ENCODE measurements at places on chromosomes 3 and 15. TPM values are rescaled to one million over a fixed set of nuclear protein-coding genes. Genes with fewer than 3 reads are reported as not detected.

RBP2 gene
- not detected for total RNA-seq

MAP1A gene
- total RNA-seq = 0.65 TPM

PLXNB1 gene
- total RNA-seq = 32.2 TPM

MAP6D1 gene
- 2.9 TPM for total RNA-seq

EFHB gene
- total RNA-seq = 0.33 TPM

NAA80 gene
- total RNA-seq = 10.8 TPM

PHC3 gene
- 35.9 TPM for total RNA-seq

SCN11A gene
- total RNA-seq = under 0.01 TPM

AZI2 gene
- 64.9 TPM for total RNA-seq

GPR160 gene
- 7.7 TPM for total RNA-seq

CPNE9 gene
- total RNA-seq = not detected

DCP1A gene
- total RNA-seq = 26.0 TPM

SLC2A2 gene
- not detected for total RNA-seq

ADGRG7 gene
- not detected for total RNA-seq

SMCO1 gene
- not detected for total RNA-seq

CCR9 gene
- total RNA-seq = not detected

GNAT1 gene
- not detected for total RNA-seq

FBXW12 gene
- not detected for total RNA-seq

SAMD7 gene
- total RNA-seq = not detected

GLDN gene
- not detected for total RNA-seq

Data from vein endothelial cell (primary cell).